Amniotic stem cell (primary cell): ENCODE measurements at places on chromosomes 6 and 20.

DNA sequence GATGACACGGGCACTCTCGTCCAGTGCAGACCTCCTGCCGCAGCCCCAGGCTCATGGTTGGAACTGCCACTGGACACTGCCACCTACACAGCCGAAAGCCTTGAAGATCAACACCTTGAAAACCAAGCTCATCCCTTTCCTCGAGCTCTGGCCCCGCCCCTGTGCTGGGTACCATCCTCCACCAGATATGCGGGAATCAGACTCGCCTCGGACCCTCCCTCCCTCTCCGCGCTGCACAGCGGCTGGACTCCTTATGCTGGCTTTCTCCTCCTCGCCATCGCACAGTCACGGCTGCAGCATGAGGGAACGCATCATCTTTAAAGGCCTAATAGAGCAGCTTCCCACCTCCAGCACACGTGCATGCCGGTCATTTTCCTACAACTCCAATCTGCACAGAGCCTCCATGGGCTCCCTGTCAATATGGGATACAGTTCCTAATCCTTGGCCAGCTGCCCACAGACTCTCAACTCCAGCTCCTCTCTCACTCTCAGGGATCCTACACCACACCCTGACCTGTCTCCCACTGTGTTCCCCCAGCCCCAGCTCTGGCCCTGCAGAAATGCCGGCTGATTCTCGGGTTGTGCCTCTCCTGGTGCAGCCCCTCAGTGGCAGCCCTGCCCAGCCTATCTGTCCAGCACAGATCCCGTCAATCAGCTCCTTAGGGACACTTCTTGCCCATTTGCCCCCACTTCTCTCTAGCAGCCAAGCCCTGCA, 23.2 kb downstream of the TXNDC5 start:
- DNase-seq, result no peak

- peak; percentile 63 for DNase-seq
Measured at GRCh38 chr6:130500693-130501092, 134.9 kb downstream of the TMEM200A start.

GRCh38 chr6:155026022-155026705, 31.0 kb downstream of the TIAM2 start:
- peak; percentile 42 for DNase-seq

- no peak for DNase-seq
Measured at GRCh38 chr20:63544958-63545516, 2.5 kb downstream of the SRMS start.

DNA sequence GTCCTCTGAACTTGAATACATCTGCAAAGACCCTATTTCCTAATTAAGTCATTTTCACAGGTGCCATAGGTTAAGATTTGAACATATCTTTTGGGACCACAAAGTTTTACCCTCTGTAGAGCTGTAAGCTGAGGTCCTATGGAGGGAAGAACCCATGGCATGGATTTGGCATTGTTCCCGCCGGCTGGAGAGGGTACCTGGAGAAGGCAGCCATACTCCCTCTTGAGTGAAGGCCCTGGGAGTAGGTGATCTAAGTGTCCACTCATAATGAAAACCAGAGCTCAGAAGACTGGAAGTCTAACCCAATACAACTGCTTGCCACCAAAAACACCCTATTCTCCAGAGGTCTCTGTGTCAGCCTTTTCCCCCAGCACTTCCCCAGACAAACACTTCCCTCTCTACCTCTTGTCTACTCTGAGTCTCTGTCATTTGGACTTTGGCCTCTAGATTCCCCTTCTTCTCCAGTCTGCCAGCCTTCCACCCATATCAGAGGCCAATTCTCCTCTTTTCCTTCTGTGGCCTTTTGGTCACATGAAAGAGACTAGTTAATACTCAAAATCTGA, 363.9 kb downstream of the MAFB start:
- no peak for DNase-seq

DNA sequence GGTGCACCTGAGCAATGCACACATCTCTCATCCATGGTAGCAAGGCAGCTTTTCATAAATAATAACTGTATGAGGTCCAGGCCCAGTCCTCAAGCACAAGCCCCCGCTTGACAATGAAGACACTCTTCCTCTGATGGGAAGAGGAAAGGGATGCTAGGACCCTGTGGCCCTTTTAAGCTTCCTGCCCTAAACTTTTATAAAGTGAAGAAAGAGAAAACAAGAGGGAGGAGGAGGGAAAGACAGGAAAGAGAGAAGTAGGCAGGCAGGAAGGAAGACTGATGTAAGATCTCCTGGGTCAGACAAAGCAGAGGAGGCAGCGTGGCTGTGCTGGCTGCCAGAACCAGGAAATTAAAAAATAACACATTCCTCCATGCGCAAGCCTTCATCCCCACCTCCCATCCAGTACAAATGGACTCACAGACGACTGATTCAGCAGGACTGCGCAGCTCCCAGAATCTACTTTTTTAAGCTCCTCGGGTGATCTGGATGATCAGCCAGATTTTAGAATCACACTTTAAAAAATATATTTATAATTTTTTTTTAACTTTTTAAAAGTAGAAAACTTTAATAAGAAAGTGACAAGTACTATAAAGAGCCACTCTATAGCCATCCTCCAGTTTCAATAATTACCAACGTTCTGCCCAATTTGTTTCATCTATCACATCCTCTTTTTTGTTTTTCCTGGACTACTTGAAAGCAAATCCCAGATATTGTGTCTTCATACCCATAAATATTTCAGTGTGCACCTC, 16.5 kb downstream of the TNFAIP3 start:
- no peak for DNase-seq

DNA sequence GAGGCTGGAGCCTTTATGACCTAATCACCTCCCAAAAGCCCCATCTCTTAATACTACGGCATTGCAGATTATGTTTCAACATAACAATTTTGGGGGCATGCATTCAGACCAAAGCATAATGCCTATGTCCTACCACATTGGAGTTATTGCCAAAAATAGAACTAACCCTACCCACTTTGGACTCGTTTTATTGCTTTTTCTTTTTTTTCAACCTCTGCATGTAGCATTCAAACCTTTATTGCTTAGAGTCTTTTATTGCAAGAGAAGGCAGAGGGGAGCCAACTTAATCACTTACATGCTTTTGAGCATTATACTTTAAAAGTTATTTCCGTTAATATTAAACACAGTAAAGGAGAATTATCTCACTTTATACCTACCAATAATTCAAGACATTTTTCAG, 8.1 kb upstream of the MBOAT1 start:
- no peak for DNase-seq

- DNase-seq, result no peak
Measured at GRCh38 chr6:89411145-89412070, 665 bp downstream of the RRAGD start.

DNA sequence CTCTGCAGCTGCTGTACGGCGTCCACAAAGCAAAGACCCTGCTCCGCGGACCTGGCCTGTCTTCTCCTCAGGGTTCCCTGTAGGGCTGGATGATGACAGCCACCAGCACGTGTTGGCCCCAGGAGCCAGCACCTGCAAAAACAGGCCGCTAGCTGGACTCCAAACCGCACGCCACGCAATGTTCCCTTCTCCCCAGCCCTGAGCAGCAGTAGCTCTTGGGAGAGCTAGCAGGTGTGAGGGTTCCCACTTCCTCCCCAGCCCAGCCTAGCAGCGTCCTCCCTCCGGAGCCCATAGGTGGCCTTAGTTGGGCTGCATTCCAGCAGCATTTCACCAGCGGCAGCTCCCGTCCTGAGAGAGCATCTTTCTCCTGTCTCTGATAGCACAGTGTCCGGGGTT, 42.3 kb downstream of the DACT2 start:
- no peak for DNase-seq

DNA sequence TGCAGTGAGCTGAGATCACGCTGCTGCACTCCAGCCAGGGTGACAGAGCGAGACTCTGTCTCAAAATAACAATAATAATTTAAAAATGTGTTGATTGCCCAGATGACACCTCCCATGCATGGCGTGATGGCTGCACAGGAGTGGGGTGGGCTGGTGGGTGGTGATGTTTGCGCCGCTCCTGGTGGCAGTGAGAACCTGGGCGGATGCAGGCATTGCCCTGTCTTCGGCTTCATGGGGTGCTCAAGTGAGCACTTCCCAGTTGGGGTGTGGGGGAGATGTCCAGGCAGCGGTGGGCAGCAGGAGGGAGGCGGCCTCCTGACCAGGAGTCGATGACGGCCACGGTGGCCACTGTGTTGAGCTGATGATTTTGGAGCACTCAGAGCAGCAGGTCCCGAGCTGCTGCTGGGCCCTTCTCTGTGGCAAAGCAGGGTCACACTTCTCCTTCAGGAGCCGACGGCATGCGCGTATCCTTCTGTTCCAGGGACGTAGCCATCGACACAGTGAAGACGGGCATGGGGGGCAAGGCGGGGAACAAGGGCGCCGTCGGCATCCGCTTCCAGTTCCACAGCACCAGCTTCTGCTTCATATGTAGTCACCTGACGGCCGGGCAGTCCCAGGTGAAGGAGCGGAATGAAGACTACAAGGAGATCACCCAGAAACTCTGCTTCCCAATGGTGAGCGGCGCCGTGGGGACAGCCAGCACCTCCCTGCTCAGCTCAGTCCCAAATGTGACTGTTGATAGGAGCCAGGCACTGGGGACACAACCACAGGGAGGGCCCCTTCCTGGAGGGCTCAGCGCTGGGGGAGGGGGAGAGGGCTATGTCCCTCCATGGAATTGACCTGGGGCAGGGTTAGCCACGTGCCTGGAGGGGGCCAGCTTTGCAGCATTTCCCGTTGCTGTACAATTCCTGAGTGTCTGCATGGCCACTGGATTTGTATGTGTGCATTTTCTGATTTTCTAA, 89.7 kb downstream of the SYNJ2 start:
- DNase-seq, result no peak

GRCh38 chr20:25316506-25317190, 68.8 kb downstream of the PYGB start:
- no peak for DNase-seq

- DNase-seq, result no peak
Measured at GRCh38 chr6:36643977-36644376, 34.5 kb upstream of the CDKN1A start.

GRCh38 chr20:45523821-45524220, 8.4 kb upstream of the SPINT3 start:
- no peak for DNase-seq

GRCh38 chr6:110392727-110393126, 22.6 kb downstream of the DDO start:
- DNase-seq, result no peak

DNA sequence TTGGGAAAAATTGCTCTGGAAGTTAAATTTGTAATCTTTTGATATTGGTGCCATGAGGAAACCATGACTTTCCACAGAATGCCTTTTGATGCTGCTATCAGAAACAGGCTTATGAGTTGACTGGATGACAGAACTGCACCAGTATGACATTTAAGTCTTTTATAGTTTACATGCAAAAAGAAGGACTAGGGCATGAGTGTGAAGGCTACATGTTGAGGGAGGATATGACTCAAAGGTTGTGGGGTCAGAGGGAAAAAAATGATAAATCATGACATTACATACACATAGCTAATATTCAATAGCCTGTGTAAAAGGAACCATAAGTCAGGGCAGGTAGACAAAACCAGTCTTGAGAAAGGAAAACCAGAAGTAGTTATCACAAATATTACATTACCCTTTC, 182.2 kb downstream of the COL12A1 start:
- no peak for DNase-seq

GRCh38 chr6:75613056-75613501, 11.4 kb downstream of the SENP6 start:
- no peak for DNase-seq

- DNase-seq, result no peak
Measured at GRCh38 chr6:8193541-8193940, 91.2 kb upstream of the EEF1E1 start.

DNA sequence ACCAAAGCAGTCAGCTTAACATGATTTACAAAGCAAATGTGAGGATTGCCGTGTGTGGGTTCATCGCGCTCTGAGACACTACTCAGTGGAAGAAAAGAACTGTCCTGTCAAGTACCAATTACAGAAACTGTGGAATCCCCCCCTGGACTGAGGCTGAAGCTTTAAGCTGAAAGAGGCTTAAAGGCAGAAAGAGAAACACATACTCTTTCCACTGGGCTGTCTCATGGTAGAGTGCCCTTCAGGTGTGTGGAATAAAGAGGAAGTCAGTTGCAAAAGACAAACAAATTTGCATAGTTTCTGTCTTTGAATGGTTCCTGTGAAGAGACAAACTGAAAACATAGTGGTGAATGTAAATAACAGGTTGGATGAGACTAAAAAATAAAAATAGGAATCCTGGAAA, 560.4 kb upstream of the SYNCRIP start:
- no peak for DNase-seq

GRCh38 chr20:10096790-10097189, 62.0 kb downstream of the ANKEF1 start:
- no peak for DNase-seq

DNA sequence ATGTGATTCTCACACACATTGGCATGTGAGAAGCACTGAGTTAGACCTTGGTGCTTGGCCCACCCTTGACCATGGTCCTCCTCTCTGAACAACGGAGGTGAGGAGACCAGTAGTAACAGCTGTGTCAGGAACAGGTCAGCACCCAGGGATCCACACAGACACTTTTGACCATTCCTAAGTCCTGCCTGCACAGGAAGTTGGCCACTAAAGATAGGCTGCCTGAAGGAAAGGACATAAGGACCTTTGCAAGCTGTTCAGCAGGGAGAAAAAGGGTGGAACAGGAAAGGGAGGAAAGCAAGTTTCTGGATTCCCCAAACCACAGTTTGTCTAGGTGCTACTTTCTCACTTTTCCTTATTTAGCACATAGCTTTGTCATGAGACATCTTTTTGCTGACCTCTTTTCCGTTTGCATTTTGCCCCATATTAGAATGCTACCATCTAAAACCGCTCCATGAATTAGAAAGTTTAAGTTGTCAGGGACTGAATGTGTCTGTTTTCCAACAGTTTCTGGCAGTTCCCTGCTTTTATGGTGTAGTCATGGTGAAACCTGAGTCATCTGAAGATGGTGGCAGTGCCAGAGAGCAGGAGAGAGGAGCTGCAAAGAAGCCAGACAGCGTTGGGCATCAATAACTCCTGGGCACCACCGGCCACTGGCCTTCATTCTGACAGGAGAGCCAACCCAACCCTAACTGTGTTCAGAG, 1.1 kb upstream of the CD109 start:
- DNase-seq, result no peak

GRCh38 chr6:154543628-154544027, 33.1 kb upstream of the CNKSR3 start:
- no peak for DNase-seq

DNA sequence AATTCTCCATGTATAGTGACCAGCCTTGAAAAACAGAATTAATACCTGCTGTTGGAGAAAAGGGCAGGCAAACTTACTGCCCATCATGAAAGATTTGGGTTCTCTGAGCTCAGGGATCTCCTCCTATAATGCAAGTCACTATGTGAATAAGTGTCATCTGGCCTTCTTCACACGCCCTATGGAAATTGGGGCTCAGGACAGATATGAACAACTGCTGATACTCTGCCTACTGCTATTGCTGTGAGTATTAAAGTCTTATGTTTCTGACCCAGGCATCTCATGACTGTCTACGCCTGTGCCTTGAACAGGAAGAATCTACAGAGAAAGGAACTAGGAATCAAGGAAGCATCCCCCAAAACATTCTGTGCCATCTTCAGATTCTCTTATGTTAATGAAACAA, 226.1 kb downstream of the SOD2 start:
- no peak for DNase-seq

GRCh38 chr6:38676236-38676973, 26.5 kb downstream of the GLO1 start:
- no peak for DNase-seq

GRCh38 chr20:11057624-11058023, 383.8 kb upstream of the JAG1 start:
- no peak for DNase-seq
